Activated CD4-positive, CD25-positive, alpha-beta regulatory T cell treated with anti-CD3 and anti-CD28 coated beads, Interleukin-2, amount 50 U/mL, for 24 hours (primary cell): ENCODE measurements at places on chromosomes 2 and 18.

DNA sequence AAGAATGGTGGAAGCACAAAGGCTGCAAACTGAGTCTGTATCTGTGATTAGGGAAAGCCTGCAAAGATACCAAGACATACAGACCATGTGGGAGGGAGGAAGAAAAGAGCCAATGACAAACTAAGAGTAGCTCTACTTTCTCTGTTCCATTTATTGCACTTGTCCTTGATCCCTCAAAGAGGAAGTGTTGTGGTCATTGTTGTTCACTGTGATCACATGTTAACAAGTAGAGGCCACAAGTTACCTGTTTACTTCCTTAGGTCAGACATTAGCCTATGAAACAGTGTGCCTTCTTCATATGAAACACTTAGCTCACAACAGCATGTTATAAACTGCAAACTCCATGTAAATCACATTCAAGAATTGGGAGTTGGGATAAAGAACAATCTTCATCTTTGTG is 32.6 kb downstream of the MAP2 start:
- no peak for ATAC-seq

DNA sequence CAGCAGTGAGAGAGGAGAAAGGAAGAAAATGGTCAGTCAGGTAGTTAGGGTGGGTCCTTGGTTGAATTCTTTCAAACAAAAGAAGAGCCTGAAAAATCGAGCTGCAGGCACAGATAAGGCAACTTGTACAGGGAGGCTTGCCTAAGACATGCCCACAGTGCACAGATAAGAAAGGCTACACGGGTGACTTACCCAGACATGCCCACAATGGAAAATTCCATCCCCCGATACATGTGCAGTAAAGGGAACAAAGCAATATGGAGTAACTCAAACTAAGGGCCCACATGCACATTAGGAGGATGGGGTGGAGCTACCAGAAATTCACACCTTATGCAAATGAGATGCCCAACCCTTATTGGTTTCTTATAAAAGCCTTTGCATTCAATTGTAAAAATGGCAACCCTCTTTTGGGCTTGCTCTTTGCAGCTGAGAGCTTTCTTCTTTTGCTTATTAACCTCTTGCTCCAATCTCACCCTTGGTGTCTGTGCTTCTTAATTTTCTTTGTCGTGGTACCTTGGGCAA is 110.3 kb upstream of the RMP24 start:
- no peak for ATAC-seq

GRCh38 chr2:8833853-8834252 is 3.6 kb downstream of the KIDINS220 start:
- ATAC-seq: no peak

- no peak for ATAC-seq
Observed at GRCh38 chr2:164737612-164738081, 104.0 kb downstream of the COBLL1 start.

- ATAC-seq: no peak
Observed at GRCh38 chr2:239773228-239774141, 251.7 kb downstream of the NDUFA10 start.

- no peak for ATAC-seq
Observed at GRCh38 chr2:76197428-76197827, 486.7 kb upstream of the GCFC2 start.

DNA sequence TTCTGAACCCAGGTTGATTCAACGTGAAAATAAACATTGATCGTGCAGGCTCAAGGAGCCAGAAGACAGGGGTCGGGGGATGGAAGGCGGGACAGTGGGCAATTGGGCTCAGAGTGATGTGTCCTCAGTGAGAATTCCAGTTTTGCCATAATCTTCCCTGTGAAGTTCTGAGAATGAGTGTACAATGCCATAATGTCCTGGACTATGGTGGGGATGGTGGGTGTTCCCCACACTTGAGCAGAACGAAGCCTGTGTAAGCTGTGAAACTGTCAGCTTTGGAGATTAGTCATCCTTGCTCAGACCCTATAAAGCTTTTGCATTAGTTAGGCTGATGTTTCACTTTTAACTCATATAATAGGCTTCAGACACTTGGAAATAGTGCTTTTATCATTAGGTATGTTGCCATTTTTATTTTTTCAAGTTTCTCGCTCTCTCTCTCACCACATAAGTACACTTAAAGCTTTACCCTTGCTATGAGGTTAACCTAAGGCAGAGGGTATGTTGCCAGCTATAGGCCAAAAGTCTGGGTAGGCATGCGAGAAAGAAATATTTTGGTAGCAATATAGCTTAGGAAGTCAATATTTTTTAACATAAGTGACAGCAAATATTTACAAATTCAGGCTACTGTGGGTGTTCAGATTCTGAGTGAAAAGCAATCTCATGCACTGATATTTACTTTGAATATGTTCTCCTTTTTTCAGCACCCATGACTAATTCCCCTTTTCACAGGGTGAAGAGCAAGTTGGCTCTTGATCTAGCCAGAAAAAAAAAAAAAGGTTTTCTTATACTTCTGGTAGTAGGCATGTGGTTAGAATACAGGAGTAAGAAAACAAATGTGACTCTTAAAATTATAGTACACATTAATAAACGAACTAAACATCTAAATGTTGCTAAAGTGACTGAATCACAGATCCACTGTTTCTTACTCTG is 47.2 kb downstream of the CDC42EP3 start:
- ATAC-seq: peak; percentile 84

DNA sequence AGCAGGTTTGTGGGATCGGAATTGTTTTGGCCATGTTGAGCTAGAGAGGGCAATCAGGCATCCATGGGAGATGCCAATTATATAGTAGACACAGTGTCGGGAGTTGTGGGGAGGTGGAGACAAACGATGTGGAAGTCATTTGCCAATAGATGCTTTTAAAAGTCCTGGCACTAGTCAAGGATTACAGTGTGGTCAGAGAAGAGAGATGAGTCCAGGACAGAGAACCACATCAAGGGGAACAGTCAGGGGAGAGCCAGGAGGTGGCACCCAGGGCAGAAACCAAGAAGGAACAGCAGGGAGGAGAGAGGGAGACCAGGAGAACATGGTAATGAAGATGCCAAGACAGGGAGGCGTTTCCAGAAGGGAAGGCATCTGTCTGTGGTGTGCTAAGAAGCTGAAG is 81.2 kb downstream of the ARL4C start:
- no peak for ATAC-seq

DNA sequence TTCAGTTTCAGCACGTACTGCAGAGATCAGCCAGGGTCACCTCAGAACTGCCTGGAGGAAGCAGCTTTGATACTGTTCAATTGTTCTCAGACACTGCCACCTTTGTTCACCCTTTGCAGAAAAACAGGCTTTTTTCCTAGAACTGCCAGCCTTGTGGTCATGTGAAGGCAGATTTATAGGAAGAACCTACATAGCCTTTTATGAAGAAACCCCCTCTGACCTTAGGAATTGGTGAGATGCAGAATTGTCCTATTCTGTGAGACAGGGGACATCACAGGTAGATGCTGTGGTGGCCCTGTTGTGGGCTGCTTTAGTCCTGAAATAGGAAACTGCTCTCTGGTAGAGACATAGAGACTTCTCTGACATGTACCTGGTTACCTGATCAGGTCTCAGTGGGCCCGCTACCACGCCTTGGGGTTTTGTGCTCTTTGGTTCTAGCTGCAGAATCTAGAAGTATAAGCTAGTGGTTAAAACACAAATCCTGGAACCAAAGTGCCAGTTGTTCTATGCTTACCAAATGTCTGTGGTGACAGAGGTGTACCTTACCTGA is 206.6 kb downstream of the AGPS start:
- no peak for ATAC-seq

- no peak for ATAC-seq
Observed at GRCh38 chr2:69581774-69582581, 61.6 kb downstream of the AAK1 start.

- ATAC-seq: peak; percentile 8
Observed at GRCh38 chr2:191012845-191013681, 908 bp downstream of the STAT1 start.

DNA sequence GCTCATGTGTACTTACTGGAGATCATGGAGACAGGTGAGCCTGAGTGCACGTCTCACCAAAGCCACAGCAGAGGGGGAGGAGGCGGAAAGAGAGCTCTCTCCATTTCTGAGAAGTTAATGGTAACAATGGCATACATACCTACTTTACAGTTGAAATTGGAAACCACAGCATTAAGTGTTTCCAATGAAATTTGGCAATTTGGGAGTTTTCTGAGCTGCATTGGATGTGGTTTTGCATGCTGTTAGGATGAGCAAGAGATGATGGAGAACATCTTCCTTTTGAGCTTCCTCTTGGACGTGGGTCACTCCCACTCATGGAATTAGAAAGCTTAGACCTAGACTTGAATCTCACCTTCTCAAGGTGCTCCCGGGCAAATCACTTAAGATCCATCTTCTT is 25.5 kb upstream of the IL37 start:
- ATAC-seq: no peak

DNA sequence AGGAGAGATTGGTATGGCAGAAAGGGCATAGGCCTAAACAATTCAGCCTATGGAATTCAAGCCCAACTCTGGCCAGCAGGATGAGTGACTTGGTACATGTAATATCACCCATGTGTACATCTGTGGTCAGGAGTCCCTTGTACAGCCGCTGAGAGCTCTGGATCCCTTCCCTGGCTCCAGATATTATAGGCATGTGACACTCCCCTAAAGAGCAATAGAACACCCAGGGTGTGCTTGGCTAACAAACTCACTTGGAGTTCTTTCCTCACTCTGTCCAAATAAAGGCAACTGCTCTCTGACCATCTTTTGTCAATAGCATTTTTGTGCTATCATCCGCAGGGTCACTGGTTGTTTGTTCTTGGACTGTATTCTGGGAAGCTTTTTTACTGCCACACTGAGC is 197.4 kb upstream of the NCKAP5 start:
- no peak for ATAC-seq

DNA sequence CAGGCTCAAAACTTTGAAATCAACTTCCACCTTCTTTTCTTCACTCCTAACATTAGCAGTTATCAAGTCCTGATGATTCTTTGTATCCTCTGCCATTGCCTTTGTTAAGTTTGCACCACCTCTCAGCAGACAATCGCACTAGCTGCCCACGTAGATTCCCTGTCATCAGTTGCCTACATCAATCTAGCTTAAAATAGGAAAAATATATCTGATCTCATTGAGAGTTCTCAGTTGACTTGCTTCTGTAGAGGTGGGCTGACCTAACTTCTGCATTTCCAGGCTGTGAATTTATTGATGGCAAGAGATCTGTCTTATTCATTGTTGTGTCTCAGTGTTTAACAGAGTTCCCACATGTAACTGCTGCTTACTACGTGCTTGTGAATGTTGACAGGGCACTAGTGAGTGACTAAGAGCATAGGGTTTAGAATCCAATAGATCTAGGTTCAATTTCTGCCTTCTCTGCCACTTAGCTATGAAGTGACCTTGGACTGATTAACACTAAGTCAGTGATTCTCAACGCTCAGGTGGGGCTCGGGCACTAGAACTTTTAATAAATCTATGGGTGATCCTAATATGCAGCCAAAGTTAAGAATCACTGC is 3.7 kb upstream of the INSIG2 start:
- no peak for ATAC-seq

DNA sequence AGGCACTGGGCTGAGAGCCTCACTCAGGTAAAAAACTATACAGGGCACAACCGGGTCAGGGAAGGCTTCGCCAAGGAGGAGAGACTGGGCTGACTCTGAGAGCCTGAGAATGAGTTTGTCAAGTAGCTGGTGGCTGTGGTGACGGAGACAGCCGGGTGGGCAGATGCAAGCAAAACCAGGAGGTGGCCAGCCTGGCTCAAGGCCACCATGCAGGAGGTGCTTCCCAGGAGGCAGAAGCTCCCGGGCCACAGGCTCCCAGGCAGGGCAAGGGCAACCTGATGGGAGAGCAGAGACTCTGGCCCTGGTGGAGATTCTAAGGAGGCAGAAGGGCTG is 2.9 kb upstream of the INHBB start:
- no peak for ATAC-seq

GRCh38 chr2:148221166-148221565 is 200.3 kb downstream of the MBD5 start:
- ATAC-seq: no peak

DNA sequence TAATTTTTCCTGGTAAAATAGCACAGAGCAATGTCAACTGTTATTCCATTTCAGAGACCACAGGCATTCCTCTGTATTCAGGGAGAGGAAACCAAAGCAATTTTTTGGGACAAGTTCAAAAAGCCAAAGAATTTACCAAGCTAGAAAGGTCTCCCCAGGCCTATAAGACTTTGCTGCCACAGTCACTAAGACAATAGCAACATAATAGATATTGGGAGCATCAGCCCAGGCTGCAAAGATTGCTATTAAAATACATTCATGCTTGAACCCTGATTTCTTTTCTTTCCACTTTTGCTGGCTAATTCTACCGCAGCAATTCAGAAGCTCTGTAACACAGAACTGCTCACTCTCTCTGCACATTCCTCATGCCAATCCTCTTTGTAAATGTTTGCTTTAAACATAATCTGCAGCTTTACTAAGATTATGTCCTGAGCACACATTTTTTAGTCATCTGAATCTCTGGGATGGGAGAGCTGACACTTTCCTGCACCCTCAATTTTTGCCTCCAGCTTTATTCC is 76.3 kb downstream of the CLHC1 start:
- ATAC-seq: no peak

DNA sequence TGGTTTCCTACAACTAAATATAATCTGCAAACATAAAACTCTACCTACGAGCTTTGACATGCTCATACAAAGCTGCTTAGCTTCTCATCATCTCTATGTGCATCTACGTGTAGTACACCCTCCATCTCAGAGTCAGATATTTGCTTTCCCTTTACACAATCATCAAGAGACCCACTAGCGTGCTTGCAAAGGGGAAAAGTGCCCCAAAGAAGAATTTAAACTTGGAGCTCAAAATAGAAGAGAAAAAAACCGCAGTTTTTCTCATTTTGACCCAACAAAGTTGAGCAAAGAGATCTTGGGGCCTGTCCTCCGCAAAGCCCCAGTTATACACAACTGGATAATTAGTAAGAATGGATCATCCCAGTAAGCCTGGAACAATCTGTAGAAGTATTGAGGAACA is 104.1 kb downstream of the PAX3 start:
- no peak for ATAC-seq

- no peak for ATAC-seq
Observed at GRCh38 chr2:173395567-173396351, 41.1 kb downstream of the CDCA7 start.

DNA sequence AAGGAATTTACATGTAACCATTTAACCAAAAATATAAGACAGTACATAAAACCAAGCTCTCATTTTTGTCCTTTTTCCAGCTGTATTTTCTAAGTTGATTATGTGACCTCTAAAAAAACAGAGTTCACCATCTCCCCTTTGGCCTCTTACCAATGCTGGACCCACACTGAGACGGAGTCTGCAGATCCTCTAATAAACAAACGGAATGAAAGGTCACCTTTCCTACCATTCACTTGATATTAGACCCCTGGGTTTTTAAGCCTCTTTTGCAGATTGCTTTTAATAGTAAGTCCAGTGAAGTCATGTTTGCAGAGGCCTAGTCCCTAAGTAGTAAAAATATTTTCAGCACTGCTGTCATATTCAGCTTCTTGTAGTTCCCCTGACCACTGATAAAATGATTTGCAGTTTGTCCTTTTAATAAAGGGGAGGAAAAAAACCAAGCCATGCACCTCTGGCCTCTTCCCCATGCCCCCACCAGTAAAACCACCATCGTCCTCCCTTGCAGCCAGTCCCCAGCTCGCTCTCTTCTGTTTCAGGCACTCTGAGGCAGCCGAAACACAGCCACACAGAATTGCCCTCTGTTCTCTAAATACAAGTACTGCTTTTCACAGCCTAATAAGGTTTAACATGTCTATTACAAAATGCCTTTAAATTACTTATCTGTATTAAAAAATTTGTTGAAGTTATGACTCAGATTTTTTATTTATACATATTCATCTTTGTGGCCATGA is 427.5 kb downstream of the PARD3B start:
- no peak for ATAC-seq

GRCh38 chr2:231058761-231059550 is 2.3 kb downstream of the PSMD1 start:
- no peak for ATAC-seq
